ENCODE measurements at places on chromosomes 5 and 9. TPM values are rescaled to one million over a fixed set of nuclear protein-coding genes. Genes with fewer than 3 reads are reported as not detected.

GRCh38 chr9:33942471-33943083, 106.1 kb downstream of the UBAP2 start:
- DNase-seq, result no peak

DNA sequence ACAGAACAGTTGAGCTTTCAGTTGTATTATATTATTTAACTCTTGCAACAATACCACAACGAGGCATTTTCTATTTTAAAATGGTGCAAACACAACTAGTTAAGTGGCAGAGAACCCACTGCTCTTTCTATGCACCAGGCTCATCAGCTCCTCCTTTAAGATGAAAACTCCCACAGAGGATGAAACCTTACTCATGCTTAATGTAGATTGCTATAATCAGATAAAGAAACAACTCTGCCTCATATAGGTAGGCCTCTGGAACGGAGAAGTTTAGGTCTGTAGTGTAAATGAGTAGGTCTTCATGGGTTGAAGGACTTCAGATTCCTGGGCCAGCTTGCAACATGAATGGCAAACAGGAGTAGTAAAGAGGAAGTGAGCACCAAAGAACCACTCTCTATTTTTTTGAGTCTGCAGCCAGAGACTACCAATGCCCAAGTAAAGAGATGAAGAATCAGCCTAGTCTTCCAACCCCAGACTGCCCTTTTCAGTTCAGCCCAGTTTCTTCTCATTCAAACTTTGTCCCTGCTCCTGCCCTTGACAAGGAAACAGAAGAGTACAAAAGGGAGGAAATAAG, 33.9 kb downstream of the HACD4 start:
- DNase-seq, result no peak

Gene PTGR1
- 71.1 TPM for total RNA-seq

Gene ANKDD1B
- not detected for total RNA-seq

All from uterus (tissue), 4 donors.